ENCODE measurements at places on chromosomes 2 and 18. TPM values are rescaled to one million over a fixed set of nuclear protein-coding genes. Genes with fewer than 3 reads are reported as not detected.

CFAP65 gene
- not detected for total RNA-seq

SPRED2 gene
- 6.7 TPM for total RNA-seq

IDH1 gene
- total RNA-seq, result 21.1 TPM

ATP6V1C2 gene
- not detected for total RNA-seq

PCARE gene
- not detected for total RNA-seq

SERPINB12 gene
- not detected for total RNA-seq

UGT1A4 gene
- total RNA-seq, result not detected

Data from activated CD4-positive, alpha-beta T cell treated with anti-CD3 and anti-CD28 coated beads for 36 hours (primary cell).